Liver (tissue), 10 donors: ENCODE measurements at places on chromosomes 13 and 19. TPM values are rescaled to one million over a fixed set of nuclear protein-coding genes. Genes with fewer than 3 reads are reported as not detected.

DNA sequence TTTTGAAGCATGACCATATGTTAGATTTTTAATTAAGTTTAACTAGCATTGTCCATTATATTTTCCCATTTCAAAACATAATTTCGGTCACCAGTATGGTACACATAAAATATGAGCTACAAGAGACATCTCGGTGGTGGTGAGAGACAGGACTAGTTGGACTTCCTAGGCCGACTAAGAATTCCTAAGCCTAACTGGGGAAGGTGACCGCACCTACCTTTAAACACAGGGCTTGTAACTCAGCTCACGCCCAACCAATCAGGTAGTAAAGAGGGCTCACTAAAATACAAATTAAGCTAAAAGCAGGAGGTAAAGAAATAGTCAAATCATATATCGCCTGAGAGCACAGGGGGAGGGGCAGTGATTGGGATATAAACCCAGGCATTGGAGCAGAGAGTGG lies 22.9 kb downstream of the DNAJC15 start:
- H3K4me1 ChIP-seq, result peaks cover 4% of the 10 kb centered on the region
- H3K27ac ChIP-seq, result no peak overlapping the region
- H3K4me3 ChIP-seq, result no peak overlapping the region
- H3K36me3 ChIP-seq, result no peaks in the 10 kb centered on the region

GRCh38 chr13:113129480-113129879 lies 6.9 kb downstream of the F10 start:
- DNase-seq, result no peak
- H3K4me1 ChIP-seq, result no peaks in the 10 kb centered on the region
- no peaks in the 10 kb centered on the region for H3K27me3 ChIP-seq
- peaks cover 21% of the 10 kb centered on the region for H3K36me3 ChIP-seq
- H3K27ac ChIP-seq, result no peak overlapping the region
- no peak overlapping the region for H3K4me3 ChIP-seq

DNA sequence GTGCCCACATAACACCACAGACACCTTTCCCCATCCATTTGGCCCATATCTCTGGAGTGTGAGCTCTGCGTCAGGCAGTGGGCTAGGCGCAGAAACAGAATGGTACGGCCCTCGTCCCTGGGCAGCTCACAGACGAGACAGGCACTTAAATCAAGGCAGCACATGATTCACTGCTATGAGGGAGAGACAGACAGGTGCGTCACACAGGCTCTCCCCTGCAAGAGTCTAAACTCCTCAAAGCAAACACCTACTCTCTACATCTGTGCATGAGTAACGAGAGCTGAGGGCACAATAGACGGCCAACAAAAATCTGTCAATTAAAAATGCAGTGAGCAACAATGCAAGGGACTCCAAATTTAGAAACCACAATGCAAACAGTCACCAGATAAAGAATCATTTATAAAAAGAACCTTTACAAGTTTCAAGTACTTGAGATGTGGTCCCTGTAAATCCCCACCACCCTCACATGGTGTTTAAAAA lies 348.9 kb downstream of the UQCRFS1 start:
- no peaks in the 10 kb centered on the region for H3K36me3 ChIP-seq
- H3K4me1 ChIP-seq, result no peaks in the 10 kb centered on the region
- H3K4me3 ChIP-seq, result no peak overlapping the region
- no peak for DNase-seq

The AP1M2 gene
- polyA plus RNA-seq, result 0.57 TPM

The GPR18 gene
- 0.13 TPM for polyA plus RNA-seq
